ENCODE measurements at places on chromosomes 12 and 14.

GRCh38 chr14:83257466-83258439 is 1724.1 kb upstream of the SEL1L start:
- DNase-seq: no peak
- H3K27ac ChIP-seq: no peak overlapping the region
- no peaks in the 10 kb centered on the region for H3K27me3 ChIP-seq
- no peak overlapping the region for H3K4me3 ChIP-seq
- H3K36me3 ChIP-seq: no peaks in the 10 kb centered on the region
- no peaks in the 10 kb centered on the region for H3K4me1 ChIP-seq

- no peaks in the 10 kb centered on the region for H3K27me3 ChIP-seq
- no peaks in the 10 kb centered on the region for H3K4me1 ChIP-seq
- H3K36me3 ChIP-seq: no peaks in the 10 kb centered on the region
- H3K27ac ChIP-seq: no peak overlapping the region
- DNase-seq: peak; percentile 31
- H3K4me3 ChIP-seq: no peak overlapping the region
These were observed 176.2 kb upstream of the PDZRN4 start for GRCh38 chr12:41011939-41012338.

GRCh38 chr12:69474456-69474855 is 4.3 kb downstream of the FRS2 start:
- peaks cover 10% of the 10 kb centered on the region for H3K4me1 ChIP-seq
- no peak overlapping the region for H3K4me3 ChIP-seq
- no peak overlapping the region for H3K27ac ChIP-seq
- no peaks in the 10 kb centered on the region for H3K36me3 ChIP-seq
- H3K27me3 ChIP-seq: no peaks in the 10 kb centered on the region

DNA sequence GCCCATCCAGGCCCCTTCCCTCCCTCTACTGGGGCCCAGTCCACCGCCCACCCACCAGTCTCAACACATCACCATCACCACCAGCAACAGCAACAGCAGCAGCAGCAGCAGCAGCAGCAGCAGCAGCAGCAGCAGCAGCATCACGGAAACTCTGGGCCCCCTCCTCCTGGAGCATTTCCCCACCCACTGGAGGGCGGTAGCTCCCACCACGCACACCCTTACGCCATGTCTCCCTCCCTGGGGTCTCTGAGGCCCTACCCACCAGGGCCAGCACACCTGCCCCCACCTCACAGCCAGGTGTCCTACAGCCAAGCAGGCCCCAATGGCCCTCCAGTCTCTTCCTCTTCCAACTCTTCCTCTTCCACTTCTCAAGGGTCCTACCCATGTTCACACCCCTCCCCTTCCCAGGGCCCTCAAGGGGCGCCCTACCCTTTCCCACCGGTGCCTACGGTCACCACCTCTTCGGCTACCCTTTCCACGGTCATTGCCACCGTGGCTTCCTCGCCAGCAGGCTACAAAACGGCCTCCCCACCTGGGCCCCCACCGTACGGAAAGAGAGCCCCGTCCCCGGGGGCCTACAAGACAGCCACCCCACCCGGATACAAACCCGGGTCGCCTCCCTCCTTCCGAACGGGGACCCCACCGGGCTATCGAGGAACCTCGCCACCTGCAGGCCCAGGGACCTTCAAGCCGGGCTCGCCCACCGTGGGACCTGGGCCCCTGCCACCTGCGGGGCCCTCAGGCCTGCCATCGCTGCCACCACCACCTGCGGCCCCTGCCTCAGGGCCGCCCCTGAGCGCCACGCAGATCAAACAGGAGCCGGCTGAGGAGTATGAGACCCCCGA is 6.8 kb upstream of the RNU7-1 start:
- DNase-seq: no peak
- H3K36me3 ChIP-seq: no peaks in the 10 kb centered on the region
- H3K27me3 ChIP-seq: no peaks in the 10 kb centered on the region

DNA sequence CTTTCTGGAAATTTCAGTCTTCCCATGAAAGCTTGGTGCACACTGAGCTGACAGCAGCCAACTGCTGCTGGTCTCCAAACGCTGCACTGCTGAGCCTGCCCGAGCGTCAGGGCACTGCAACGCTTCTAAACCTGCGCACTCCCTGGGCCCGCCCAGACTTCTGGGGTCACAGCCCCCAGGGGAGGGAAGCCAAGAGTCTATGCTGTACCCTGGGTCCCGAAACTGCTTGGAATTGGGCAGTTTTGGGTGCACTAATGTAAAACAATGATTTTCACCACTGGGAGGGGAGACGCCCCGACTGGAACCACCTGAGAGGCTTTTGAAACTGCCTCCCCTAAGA is 32.0 kb downstream of the CCDC92 start:
- H3K27ac ChIP-seq: no peak overlapping the region
- no peak overlapping the region for H3K4me3 ChIP-seq
- DNase-seq: no peak
- no peaks in the 10 kb centered on the region for H3K27me3 ChIP-seq
- no peaks in the 10 kb centered on the region for H3K4me1 ChIP-seq

GRCh38 chr12:80632835-80633234 is 74.6 kb upstream of the MYF6 start:
- no peak for DNase-seq
- H3K27ac ChIP-seq: no peak overlapping the region
- H3K4me1 ChIP-seq: no peaks in the 10 kb centered on the region
- H3K4me3 ChIP-seq: no peak overlapping the region

GRCh38 chr12:15004421-15004820 is 31.6 kb downstream of the PDE6H start:
- H3K4me1 ChIP-seq: no peaks in the 10 kb centered on the region
- no peak for DNase-seq
- no peaks in the 10 kb centered on the region for H3K36me3 ChIP-seq
- no peak overlapping the region for H3K27ac ChIP-seq
- H3K27me3 ChIP-seq: no peaks in the 10 kb centered on the region

DNA sequence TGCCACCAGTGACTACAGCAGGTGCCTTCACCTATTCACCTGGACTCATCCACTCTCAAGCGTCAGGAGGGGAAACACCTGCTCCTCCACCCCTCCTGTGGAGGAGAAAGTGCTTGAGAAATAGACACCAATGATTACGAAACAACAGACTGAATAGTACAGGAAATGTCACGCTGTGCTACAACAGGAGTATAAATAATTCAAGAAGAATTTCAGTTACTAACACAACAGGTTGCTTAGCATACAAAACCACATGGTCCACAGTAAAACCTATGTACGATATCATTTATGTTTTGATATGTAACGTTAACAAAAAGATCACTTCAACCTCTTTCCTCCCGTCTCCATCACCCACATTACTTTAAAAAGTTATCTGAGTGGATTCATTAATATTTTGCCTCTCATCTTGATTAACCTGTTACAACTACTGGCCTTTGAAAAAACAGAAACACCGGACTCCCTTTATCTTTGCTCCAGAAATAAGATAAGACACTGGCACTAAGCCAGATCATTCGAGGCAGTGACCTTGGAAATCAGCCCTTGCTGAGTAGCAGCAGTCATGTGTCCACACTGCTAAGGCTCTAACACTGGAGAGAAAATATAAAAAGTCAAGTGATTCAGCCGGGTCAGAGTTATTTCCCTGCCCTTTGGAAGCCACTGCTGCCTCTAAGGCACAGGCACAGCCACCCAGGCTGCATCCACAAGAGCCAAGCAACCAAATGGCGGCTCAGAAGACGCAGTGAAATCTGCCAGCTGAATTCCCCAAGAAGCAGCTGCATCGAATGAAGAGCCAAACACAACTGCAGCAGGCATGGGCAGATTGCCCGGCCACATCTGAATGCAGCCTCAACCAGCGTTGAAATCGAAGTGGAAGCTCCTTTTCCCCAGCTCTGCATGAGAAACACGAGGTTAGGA is 40.9 kb downstream of the NT5DC3 start:
- H3K4me1 ChIP-seq: peaks cover 16% of the 10 kb centered on the region
- H3K36me3 ChIP-seq: no peaks in the 10 kb centered on the region
- no peaks in the 10 kb centered on the region for H3K27me3 ChIP-seq
- DNase-seq: peak; percentile 51
- H3K4me3 ChIP-seq: no peak overlapping the region

DNA sequence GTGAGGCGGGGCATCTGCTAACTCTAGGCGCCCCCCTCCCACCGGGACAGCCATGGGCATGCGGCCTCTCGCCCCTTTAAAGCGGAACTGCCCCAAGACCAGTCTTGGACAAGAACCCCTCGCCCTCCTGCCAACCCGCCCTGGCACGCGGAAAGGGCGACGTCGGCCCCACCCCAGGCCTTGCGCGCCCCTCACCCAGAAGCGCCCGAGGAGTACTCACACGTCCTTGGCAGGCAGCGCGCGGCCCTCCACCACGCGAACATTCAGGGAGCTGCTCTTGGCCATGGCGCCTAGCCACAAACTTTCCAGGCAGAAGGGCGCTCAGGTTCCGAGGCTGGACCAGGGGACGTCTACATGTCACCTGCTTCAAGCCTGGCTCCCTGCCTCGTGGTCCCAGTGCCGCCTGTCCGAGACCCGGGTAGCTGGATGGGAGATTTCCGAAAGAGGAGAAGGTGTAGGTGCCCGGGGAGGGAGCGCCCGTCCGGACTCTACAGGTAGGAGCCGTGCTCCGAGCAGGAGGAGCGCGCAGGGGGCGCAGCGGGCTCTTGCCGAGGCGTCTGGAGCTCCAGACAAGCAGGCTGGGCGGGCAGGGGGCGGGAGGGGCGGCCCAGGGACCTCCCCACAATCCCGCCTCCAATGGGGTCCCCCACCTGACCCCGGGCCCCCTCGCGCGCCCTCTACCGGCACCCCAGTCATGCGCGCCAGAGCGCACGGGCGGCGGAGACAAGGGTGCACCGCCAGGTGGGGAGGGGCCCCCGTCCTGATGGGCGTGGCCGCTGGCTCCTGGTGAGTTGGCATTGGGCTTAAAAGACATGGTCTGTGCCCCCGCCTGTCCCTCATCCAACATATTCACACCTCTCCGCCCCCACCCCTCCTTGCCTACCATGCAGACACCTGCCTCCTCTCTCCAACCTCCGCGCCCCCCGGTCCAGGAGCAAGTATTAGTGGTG is at the start of gene RASAL1:
Gene RASAL1, minus strand, starts transcription at position 584 of the 950 bp plus-strand sequence. Its CDS starts 299 bp downstream, at position 285.
- no peaks in the 10 kb centered on the region for H3K27me3 ChIP-seq
- peak within 1 kb of the TSS; percentile 44 for H3K4me3 ChIP-seq
- no peaks in the 10 kb centered on the region for H3K4me1 ChIP-seq
- DNase-seq: peak; percentile 37

- H3K4me3 ChIP-seq: no peak within 1 kb of the TSS
- DNase-seq: peak; percentile 73
- H3K36me3 ChIP-seq: no peaks in the 10 kb centered on the region
- no peaks in the 10 kb centered on the region for H3K4me1 ChIP-seq
- H3K27ac ChIP-seq: no peak within 1 kb of the TSS
- H3K27me3 ChIP-seq: no peaks in the 10 kb centered on the region
These were observed at the start of gene RGS6 for GRCh38 chr14:71932229-71932981. Gene RGS6 (plus strand): TSS chr14:71932429.

GRCh38 chr12:51429700-51430099 is 5.1 kb downstream of the SLC4A8 start:
- H3K27me3 ChIP-seq: no peaks in the 10 kb centered on the region
- no peak overlapping the region for H3K4me3 ChIP-seq
- DNase-seq: peak; percentile 33
- no peaks in the 10 kb centered on the region for H3K36me3 ChIP-seq
- H3K4me1 ChIP-seq: peaks cover 18% of the 10 kb centered on the region

DNA sequence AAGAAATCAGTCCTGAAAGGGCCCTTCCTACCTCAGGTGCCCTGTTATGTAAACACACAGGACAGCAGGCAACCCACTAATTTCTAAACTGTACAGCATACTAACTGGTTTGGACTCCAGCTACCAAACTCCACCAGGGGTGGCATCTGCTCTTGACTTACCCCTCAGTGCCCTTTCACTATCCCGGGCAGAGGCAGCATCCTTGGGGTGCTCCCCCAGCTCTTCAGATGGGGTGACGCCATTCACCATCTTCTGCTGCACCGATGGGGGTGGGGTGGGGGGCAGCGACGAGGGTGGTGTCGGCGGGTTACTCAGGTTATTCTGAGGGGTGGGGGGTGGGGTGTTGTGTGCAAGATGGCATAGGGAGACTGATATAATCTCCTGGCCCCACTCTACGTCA is 11.5 kb upstream of the PRKAG1 start:
- no peak for DNase-seq
- H3K27ac ChIP-seq: no peak overlapping the region
- no peaks in the 10 kb centered on the region for H3K27me3 ChIP-seq
- H3K4me1 ChIP-seq: no peaks in the 10 kb centered on the region

- H3K4me1 ChIP-seq: no peaks in the 10 kb centered on the region
- no peaks in the 10 kb centered on the region for H3K36me3 ChIP-seq
- H3K27me3 ChIP-seq: no peaks in the 10 kb centered on the region
- no peak overlapping the region for H3K4me3 ChIP-seq
These were observed 277.0 kb downstream of the PAWR start for GRCh38 chr12:79413796-79414195.

DNA sequence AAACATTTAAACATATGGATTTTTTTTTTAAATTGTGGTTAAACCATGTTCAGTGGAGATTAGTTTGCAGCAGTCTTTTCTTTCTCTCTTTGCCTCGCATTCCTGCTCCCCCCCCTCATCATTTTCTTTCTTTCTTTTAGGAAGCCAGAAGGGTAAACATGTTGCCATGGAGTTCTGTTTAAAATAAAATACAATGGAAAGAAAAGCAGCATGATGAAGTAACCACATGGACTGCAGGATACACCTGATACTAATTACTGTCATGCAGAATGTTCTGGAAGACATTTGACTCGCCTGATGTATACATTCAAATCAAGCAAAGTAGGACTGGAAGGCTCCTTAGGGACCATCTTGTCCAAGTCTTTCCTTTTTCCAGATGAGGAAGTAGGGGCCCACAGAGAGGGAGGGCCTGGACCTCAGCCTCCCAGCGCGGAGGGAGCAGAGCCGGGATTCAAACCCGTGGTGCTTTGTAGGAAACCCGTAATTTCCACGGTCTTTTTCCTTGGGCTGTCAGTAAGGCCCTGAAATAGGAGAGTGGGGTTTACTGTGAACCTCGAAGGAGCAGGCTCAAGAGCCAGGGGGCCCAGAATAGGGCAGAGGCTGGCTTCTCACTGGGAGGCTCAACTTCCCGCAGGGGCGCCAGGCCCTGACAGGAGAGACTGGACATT is 2.4 kb upstream of the MEG3 start:
- no peak overlapping the region for H3K27ac ChIP-seq
- H3K4me3 ChIP-seq: no peak overlapping the region
- no peak for DNase-seq
- H3K4me1 ChIP-seq: no peaks in the 10 kb centered on the region
- H3K36me3 ChIP-seq: no peaks in the 10 kb centered on the region

DNA sequence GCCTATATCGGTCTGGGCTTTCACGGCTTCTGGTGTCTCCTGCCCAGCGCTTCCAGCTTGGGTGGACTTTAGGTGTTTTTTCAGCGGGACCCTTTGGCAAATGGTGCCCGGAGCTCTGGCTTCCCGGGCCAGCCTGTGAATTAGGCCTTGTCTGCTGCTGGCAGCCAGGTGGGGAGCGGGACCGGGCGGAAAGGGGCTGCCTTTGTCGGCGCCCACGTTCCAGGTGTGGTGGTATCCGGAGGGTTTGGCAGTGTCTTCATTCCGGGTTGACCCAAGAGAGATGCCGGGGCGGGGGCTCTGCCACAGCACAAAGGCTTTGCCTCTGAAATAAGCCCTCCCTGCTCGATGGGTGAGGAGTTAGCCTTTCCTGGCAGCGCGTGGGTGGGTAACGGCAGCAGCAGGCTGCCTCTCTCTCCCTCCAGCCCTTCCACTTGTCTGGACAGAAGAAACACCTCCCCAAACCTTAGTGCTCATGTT is 9.5 kb downstream of the RFLNA start:
- no peaks in the 10 kb centered on the region for H3K27me3 ChIP-seq
- no peaks in the 10 kb centered on the region for H3K36me3 ChIP-seq
- no peak overlapping the region for H3K4me3 ChIP-seq
- DNase-seq: no peak
- no peaks in the 10 kb centered on the region for H3K4me1 ChIP-seq

- no peak for DNase-seq
- no peaks in the 10 kb centered on the region for H3K4me1 ChIP-seq
- no peaks in the 10 kb centered on the region for H3K27me3 ChIP-seq
- no peak overlapping the region for H3K27ac ChIP-seq
- H3K36me3 ChIP-seq: no peaks in the 10 kb centered on the region
These were observed 310.8 kb downstream of the BCL11B start for GRCh38 chr14:98961191-98961590.
